ENCODE measurements at places on chromosomes 6 and 20.
A peak's percentile ranks its signal among the peaks of the same experiment; 100 is the strongest.

DNA sequence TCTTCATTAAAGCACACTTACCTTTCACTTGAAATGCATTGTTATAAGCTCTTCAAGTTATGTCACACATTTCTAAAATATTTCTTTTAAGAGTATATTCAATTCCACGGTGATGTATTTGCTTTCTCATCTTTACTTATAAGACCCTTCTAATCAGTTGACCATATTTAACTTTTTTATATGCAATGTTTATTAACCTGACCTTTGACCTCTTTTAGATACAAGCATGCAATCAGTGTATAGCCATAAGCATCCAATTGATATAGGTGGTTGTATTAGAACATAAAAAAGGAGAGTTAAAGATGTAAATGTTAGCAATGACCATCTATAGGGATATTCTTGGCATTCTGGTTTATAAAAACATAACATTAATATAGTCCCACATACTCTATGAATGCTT, 9.2 kb downstream of the USP49 start:
- DNase-seq, result no peak

- peak; percentile 57 for DNase-seq
Measured at GRCh38 chr20:32387252-32387651, 29.1 kb downstream of the ASXL1 start.

GRCh38 chr20:43492101-43492500, 15.4 kb upstream of the L3MBTL1 start:
- no peak for DNase-seq

DNA sequence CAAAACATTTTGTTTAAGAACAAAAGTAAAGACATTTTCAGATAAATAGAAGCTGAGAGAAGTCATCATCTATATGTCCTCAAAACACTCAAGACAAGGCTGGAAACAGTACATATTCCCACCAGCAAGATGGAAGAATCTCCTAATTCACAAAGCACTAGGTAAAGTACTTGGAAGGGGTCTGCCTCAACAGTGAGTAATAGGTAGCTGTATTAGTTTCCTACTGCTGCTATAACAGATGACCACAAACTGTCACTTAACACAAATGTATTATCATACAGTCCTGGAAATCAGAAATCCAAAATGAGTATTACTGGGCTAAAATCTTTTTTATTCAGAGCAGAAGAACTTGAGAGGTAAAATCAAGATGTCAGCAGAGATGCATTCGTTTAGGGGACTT, 40.6 kb downstream of the ZKSCAN8 start:
- DNase-seq, result no peak

- DNase-seq, result peak; percentile 27
Measured at GRCh38 chr20:63568170-63568981, 5.7 kb downstream of the HELZ2 start.

DNA sequence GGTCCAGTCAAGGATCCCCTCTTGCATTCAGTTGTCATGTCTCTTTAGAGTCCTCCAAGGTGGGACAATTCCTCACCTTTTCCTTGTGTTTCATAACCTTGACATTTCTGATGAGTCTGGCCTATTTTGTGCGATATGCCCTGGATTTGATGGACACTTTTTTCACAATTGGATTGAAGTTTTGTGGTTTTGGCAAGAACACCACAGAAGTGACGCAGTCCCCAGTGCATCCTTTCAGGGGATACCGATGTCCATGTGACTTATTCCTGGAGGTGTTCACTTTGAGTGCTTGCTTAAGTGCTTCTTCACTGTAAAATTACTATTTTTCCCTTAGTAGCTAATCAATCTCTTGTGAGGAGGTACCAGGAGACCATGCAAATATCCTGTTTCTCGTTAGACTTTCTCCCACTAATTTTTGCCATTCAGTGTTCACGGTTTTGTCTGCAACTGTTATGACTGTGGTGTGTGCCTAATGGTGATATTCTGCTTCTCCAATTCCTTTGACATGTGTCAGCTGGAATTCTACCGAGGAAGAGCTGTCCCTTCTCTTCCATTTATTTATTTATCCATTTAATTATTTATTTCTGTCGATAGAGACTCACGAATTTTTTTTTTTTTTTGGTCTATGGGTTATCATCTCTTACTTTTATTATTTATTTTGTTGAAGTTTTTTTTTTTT, 30.8 kb downstream of the BPIFB4 start:
- no peak for DNase-seq

- no peak for DNase-seq
Measured at GRCh38 chr6:55696501-55696900, 117.5 kb upstream of the HMGCLL1 start.

- no peak for DNase-seq
Measured at GRCh38 chr20:59733351-59733750, 129.0 kb downstream of the PHACTR3 start.

GRCh38 chr6:24909241-24910216, 26.2 kb downstream of the RIPOR2 start:
- DNase-seq, result no peak

DNA sequence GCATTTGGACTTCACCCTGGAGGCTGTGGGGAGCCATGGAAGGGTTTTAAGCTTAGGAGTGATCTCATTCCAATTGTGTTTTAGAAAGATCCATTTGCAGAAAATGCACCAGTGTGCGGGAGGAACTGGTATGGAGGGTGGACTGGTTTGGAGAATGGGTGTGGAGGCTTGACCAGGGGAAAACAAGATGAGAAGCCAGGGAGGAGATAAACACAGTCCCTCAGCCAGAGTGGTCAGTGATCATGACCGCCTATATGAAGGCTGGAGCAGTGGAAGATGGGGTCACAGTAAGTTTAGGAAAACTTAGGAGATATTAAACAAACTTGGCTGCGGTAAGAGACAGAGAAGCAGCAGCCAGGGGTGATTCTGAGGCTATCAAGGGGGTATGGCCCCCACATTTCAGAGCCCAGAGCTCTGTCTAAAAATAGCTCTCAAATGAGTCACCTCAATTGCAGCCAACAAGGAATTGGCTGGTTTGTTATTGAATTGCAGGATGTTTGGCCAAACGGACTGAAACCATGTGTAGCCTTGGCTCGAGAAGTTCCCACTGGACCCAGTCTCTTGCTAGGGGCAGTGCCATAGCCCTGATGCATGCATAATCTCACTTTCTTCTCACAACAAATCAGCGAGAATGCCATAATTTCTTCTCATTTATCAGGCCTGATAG, 159.9 kb upstream of the TOP1 start:
- no peak for DNase-seq

DNA sequence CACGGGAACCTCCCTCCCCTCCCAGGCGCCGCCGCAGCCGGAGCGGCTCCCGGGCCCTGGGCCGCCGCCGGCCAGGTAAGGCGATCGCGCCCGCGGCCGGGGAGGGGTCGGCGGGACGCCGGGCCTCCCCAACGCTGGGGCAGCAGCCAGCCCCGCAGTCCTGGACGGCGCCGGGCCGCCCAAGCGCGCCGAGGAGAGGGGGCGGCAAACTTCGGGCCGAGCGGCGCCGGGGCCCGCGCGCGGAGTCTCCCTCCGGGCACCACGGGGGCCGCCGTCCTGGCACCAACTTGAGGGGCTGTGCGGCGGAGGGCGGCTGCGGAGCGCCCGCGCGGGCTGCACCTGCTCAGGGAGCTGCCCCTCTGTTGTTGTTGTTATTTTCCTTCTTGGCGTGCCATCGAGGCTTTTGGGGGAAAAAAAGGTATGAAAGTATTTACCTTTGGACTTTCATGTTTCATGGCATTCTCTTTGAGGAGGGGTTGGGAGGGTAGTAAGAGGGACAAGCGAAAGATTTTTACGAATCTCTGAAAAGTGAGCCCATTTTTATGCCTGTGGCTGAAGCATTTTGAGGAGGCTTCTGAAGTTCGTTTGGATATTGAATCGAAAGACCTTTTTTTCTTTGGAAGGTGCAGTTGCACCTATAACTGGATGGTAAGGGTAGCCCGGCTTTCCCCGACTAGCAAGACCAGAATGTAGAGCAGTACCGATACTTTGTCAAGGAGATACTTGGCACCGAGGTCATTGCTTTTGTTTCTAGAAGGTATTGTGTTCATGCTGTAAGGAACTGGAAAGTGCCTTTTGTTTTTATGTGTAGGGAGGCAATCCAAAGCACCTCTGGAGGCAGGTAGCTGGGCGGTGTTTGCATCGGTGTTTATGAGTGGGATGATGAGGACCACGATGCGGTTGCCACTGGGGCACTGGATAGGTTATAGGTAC, at the start of gene RNF182:
Gene RNF182 (plus strand): TSS at position 4 of the 933 bp plus-strand sequence. CDS start 52,168 bp downstream, outside the sequence.
- DNase-seq, result no peak

- DNase-seq, result no peak
Measured at GRCh38 chr6:146211646-146212045, 182.8 kb downstream of the GRM1 start.

DNA sequence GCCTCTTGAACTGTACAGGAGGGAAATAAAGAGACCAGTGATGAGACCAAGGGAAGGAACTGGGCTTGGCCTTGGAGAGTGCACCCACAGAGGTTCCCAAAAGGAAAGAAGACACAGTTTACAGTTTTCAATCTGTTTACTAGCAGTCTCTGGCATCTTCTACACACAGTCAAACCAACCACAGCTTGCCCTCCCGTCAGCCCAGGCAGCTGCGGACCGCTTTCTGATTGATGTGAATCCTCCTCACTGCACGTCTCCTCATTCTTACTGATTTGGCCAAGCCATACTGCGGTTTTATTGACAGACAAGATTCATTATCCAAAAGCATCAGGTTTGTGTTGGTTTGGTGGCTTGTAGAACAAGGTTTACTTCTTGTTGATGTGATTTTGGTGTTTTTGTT, 104.5 kb upstream of the ASF1A start:
- DNase-seq, result no peak

DNA sequence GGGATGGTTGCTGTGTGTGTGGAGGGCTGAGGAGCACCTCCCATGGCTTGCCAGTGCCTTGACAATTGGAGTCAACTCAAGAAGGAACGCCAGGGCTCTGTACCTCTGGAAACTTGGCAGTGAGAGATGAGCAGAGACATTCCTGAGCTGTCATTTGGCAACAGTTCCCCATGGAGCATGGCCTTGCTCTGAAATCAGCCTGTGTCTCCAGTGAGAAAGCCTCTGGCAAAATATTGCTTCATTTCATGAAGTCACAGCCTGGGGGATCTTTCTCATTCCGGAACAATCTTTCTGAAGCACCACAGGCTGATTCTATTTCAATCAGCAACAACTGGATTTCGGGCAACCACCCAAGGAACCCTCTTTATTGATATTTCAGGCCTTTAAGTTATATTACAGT, 52.2 kb upstream of the FNDC1 start:
- DNase-seq, result no peak

DNA sequence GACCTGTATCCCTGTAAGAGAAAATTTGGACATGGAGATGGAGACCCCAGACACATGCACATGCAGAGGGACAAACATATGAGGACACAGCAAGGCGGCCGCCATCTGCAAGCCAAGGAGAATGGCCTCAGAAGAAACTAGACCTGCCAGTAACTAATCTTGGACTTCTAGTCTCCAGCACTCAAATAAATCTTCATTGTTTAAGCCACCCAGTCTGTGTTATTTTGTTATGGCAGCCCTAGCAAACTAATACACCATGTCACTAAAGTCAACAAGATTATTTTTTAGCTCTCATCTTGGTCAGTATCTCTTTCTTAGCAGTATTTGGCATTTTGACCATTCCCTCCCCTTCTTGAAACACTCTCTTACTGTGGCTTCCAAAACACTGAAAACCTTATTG, 26.7 kb downstream of the LATS1 start:
- DNase-seq, result no peak

All from T-helper 2 cell (primary cell).